ENCODE measurements at places on chromosomes 3 and 15.
A peak's percentile ranks its signal among the peaks of the same experiment; 100 is the strongest.

GRCh38 chr3:24224666-24225384 is 269.8 kb downstream of the THRB start:
- DNase-seq, result no peak

DNA sequence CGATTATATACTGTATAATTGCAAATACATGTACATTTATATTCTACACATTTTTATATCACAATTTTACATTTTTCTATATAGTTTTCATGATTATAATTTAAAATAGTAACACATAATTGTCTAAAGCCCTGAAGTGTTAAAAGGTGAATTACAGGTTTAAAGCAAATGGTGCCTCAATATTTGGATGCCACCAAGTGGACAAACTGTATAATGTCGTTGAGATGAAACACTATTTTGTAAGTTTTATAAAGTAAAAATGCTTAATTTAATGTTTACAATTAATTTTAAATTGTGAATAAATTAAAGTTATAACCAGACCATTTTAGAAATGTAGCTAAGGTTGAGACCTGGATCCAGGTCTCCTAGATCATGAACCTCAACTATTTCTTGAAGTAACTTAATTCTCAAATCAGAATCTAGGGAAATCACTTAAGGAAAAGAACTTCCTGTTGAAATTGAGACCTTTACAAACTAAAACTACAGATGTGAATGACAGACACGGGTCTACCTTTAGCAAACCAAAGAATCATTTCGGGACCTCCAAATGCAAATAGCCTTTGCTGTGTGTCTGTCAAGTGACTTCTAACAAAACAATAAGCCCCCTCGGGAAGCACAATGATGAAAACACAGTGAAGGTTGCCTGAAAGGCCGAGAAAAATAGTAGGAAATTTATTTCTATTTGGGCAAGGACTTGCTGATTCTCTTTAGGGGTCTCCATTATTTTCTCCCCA is 37.8 kb downstream of the EHHADH start:
- no peak for DNase-seq

DNA sequence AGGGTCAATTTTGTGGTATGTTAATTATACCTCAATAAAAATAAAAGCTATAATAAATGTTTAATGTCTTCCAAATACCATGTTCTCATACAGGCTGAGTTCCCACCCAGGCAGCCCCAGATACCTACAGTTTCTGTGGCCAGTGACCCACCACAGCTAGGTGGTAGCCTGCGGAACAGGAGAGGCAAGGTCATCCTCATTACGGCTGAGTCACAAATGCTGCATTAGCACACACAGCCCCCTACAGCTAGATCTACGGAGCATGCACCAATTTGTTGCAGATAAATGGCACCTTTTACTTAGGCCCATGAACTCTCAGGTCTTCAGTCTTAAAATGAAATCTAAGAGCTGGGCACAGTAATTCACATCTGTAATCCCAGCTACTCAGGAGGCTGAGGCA is 5.1 kb downstream of the SPATA12 start:
- no peak for DNase-seq

GRCh38 chr3:111737047-111737705 is 121.9 kb upstream of the PHLDB2 start:
- DNase-seq, result no peak

DNA sequence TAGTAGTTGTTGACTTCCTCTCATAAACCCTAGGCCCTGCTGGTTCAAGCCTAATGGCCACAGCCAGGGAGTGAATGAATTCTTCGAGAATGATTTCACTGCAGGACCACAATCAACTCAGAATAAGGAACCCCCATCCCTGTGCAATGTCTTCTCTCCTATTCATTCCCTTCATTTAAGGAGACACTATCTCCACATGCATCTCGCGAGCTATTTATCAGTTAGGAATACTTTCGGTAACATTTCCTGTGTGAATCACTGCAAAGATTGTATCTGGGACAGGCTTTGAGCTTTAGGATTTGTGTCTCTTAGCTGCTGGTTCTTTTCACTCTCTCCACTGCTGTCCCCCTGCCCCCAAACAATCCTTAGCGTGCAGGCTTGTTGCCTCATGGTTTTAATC is 94.4 kb downstream of the MYLK start:
- DNase-seq, result no peak

GRCh38 chr3:15384510-15385237 is 42.7 kb downstream of the METTL6 start:
- no peak for DNase-seq

GRCh38 chr3:39250116-39250747 is 29.6 kb downstream of the CX3CR1 start:
- DNase-seq, result no peak

DNA sequence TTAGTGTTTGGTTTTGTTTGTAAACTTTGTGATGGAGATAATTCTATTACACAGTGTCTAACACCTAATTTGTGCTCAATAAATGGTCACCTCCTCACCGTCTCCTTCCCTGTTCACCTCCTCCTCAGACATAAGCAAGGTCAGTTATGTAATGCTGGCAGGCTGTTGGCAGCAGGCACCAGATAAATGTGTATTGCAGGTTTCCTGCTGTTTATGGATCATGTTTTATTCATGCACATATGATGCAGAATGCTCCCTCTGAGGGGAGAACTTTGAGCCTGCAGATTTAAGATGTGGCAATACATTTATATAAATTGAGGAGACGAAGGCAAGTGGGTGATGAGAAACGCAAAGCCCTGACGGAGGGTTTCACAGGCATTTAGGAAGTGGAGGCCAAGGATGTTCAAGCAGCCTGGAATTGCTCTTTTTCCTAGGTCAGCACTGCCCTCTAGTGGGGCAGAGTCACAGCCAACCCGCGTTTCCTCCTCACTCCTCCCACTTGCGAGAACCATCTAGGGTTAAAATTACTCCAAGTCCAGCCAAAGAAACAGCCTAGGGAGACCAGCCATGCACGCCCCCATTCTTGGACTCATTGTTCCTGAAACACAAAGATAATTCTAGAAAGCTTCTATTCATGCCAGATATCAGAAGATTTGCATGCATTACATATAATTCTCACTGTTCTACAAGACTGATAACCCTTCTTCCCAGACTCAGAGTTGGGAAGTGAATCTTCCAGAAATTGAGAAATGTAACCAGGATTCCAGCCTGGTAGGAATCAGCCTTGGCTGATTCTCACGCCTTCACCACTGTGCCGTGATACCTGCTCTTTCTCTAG is 228.7 kb downstream of the SLCO3A1 start:
- DNase-seq, result peak; percentile 26

DNA sequence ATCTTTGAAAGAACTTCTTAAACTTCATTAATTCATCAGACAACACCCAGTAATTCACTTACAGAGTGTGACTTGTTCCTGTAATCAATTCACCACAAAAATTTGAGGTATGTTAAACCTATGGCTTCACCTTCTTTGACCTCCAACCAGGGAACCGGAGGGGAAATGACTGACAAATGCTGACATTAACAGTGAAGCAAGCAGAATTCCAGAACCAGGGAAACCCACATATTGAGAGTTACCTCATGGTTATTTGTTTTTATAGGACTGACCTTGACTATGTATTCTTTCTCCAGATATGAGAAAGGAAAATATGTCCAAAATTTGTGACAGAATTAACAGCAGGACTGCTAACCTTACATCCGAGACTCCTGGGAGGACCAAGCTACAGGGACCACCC is 2.7 kb downstream of the P3H2 start:
- DNase-seq, result no peak

DNA sequence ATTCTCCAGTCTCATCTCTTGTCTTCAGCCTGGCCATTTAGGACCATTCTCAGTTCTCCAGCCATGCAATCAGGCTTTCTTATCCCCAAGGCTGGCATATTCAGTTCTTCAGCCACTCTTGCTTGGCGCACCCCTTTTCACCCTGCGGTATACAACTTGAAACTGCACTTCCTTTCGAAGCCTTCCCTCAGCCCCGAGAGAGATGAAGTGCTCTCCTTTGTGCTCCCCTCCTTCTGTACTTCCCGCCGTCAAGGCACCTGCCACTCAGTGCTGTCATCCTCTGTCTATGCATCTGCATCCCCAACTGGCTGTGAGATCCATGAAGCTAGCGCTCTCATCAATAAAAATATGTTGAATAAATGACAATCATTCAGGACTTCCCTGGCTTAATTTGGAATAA is 45.7 kb downstream of the MORC1 start:
- no peak for DNase-seq

- DNase-seq, result no peak
Measured at GRCh38 chr15:51323749-51324148, 14.6 kb downstream of the CYP19A1 start.

DNA sequence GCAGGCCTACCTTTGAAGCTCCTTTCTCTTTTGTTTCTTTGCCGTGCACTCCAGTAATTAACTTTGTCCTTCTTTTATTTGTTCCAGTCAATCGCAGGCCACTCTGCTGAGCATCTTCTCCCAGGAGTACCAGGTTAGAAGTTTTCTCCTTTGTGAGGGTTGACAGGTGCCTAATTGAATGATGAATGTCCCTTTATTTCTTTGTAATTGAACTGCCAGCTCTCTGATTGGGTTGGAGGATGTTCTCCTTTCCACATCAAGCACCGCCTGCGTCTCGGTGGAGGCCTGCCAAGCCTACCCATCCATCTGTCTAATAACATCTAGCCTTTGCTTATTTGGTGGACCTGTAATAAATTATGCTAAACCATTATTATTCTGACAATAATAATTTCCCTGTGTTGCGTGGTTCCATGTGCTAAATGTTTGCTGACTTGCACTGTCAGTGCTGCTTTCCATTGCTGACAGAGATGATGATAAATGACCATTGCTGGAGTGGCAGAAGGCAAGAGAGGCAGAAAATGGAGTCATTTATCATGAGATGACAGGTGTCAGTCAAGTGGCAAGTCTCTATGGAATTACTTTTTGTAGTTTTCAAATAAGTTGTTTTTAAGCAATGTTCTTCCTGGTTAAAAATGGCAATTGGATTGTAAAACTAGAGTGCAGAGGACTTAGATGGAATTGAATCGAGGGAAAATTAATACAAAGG is 64.9 kb downstream of the CDIN1 start:
- DNase-seq, result no peak

- no peak for DNase-seq
Measured at GRCh38 chr3:159882367-159882766, 106.3 kb upstream of the IL12A start.

DNA sequence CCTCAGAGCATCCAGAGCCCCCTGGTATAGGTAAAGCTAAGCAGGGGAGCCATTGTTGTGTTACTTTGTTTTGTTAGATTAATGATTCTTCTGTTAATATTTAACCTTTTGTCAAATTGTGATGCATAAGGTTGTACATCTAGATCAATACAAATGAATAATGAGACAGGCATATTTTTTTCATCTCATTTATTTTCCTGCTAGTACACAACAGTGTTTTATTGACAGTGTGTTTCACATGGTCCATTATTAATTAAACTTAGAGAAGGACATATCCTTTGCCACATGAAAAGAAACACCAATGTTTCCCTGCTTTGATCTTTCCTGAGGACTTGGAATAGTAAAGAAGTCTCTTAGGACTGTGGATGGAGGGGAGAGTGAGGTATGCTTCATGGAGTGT is 543.6 kb upstream of the CFAP20DC start:
- DNase-seq, result no peak

DNA sequence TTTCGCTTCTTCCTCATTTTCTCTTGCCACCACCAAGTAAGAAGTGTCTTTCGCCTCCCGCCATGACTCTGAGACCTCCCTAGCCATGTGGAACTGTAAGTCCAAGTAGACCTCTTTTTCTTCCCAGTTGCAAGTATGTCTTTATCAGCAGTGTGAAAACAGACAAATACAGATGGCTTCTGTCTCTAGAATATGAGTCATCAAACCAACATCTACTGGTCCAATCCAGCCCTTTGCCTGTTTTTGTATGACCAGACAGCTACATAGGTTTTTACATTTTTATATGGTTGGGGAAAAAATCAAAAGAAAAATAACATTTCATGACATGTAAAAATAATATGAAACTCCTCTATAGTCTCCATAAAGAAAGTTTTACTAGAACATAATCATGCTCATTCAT is 118.7 kb upstream of the PTPRG start:
- no peak for DNase-seq

DNA sequence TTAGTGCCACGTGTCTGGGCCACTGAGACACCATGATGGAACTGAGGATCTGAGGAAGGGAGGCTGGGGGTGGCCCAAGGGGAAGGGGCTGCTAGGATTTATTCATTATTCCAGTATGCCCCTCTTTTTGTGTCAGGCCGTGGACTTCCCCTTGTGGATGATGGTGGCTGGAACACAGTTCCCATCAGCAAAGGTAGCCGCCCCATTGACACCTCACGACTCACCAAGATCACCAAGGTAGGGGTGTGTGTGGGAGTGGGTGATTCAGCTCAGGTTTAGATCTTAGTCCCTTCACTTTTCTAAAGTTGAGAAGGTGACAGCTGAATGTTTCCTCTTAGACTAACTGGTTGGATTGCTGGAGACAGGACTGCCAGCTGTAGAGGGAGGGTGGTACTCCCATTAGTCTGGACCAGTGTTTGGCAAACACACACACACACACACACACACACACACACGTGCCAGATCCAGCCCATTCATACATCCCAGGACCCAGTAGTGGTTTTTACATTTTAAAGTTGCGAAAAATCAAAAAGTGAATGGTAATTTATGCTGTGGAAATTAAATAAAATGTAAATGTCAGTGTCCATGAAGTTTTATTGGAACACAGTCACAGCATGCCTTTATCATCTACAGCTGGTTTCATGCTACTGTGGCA is 11.4 kb downstream of the EIF4G1 start:
- DNase-seq, result no peak

DNA sequence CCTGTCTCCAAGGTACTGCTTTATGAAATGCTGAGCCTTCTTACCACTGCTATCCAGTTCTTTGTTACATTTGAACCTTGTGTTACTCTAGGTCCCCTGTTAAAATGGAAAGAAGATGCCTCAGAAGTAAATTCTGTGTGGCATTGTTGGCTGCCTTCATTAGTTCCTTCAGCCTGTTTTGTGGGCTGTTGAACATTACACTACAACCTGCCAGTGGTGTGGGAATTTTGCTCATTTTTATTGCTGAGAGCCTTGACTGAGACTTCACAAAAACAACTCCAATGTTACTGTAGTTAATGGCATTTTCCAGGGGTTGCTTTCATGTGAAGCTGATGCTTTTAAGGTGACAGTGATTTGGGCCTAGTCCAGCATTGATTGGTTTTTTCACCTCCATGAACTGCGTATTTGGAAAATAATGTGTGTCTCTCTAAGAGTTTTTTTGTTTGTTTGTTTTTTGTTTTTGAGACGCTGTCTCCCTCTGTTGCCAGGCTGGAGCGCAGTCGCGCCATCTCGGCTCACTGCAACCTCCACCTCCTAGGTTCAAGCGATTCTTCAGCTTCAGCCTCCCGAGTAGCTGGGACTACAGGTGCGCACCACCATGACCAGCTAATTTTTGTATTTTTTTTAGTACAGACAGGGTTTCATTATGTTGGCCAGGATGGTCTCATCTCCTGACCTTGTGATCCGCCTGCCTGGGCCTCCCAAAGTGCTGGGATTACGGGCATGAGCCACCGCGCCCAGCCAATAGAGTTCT is 4.3 kb downstream of the MAPK6 start:
- DNase-seq, result no peak
